Psoas muscle (tissue), 8 donors: ENCODE measurements at places on chromosomes 7 and 10. TPM values are rescaled to one million over a fixed set of nuclear protein-coding genes. Genes with fewer than 3 reads are reported as not detected.

Gene LEP
- 0.08 TPM for polyA plus RNA-seq

Gene COX19
- polyA plus RNA-seq, result 11.3 TPM

Gene ERVW-1
- not detected for polyA plus RNA-seq

Gene NPFFR1
- under 0.01 TPM for polyA plus RNA-seq

GRCh38 chr10:95976362-95977229 is 66.8 kb upstream of the CCNJ start:
- no peaks in the 10 kb centered on the region for H3K36me3 ChIP-seq
- H3K4me3 ChIP-seq, result no peak overlapping the region
- DNase-seq, result no peak
- H3K27ac ChIP-seq, result no peak overlapping the region

DNA sequence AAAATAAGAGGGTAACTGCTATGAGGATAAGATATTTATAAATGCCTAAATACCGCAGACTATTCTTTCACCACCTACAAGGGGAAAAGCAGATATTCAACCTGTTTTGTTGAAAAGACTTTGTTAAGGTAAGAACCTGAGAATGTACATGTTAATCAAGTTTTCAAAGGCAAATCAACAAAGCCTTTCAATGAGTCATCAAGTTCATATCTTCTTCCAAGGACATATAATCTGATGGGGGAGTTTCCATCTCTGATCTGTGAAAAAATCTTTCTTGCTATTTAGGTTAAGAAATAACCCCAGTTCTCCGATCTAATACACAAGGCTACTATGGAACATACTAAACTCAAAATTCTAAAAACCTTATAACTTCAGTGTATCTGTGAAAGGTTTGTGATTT is 40.0 kb upstream of the ANLN start:
- H3K27ac ChIP-seq, result no peak overlapping the region
- no peaks in the 10 kb centered on the region for H3K36me3 ChIP-seq
- no peaks in the 10 kb centered on the region for H3K27me3 ChIP-seq
- no peak for DNase-seq
- H3K4me1 ChIP-seq, result peaks cover 3% of the 10 kb centered on the region
- H3K4me3 ChIP-seq, result no peak overlapping the region

GRCh38 chr7:18626717-18627116 is 131.2 kb downstream of the HDAC9 start:
- H3K27me3 ChIP-seq, result no peaks in the 10 kb centered on the region
- DNase-seq, result no peak
- H3K4me1 ChIP-seq, result no peaks in the 10 kb centered on the region
- H3K27ac ChIP-seq, result no peak overlapping the region

- no peaks in the 10 kb centered on the region for H3K36me3 ChIP-seq
- DNase-seq, result no peak
- H3K4me1 ChIP-seq, result peaks cover 23% of the 10 kb centered on the region
- H3K4me3 ChIP-seq, result no peak overlapping the region
These were observed 20.9 kb upstream of the GOLGA7B start for GRCh38 chr10:97828721-97829120.

DNA sequence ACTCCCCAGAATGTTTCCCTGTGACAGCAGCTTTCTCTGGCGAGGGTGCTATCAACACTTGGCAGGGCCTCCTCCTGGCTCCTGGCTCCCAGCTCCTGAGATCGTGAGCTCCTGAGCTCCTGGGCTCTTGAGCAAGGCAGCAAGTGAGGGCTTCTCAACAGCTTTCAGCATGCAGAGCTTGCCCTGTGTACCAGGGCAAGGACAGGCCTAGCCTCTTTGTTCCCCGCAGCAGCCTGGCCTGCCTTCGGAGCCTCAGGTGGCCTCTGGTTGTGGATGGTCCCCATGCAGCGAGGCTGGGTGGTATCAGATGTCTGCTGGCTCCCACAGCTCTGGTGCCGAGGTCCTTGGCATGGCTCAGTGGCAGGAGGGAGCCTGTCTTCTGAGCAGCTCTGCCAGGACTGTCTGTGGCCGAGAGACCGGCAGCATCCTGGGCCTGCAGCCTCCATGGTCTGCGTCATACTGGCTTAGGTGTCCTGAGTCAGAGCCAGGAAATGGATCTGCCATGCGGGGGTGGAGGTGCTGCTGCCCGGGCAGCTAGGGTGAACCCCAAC is 44.2 kb downstream of the ZMIZ1 start:
- DNase-seq, result peak; percentile 86
- peaks cover 10% of the 10 kb centered on the region for H3K36me3 ChIP-seq
- H3K4me3 ChIP-seq, result peak overlapping the region; percentile 11
- peak overlapping the region; percentile 82 for H3K27ac ChIP-seq
- H3K27me3 ChIP-seq, result no peaks in the 10 kb centered on the region
- H3K4me1 ChIP-seq, result peaks cover 73% of the 10 kb centered on the region
